ENCODE measurements at places on chromosomes 5 and 9. TPM values are rescaled to one million over a fixed set of nuclear protein-coding genes. Genes with fewer than 3 reads are reported as not detected.
A peak's percentile ranks its signal among the peaks of the same experiment; 100 is the strongest.

DNA sequence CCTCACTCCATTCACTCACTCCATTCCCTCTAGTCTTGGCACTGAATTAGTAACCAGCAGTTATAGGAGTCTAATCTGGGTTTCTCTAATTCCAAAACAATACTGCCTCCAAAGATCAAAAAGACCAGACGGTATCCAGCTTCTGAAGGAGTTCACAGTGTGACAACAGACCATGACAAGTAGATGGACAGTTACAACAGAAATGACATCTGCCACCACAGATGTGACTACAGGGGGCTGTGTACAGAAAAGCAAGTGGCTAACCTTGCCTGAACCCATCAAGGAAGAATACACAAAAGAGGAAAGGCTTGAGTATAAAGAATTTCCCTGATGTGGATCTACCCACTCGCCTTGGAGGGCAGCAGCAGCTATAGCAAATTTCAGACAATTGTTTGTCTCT is 112.4 kb downstream of the ACTL7B start:
- no peaks in the 10 kb centered on the region for H3K4me1 ChIP-seq
- no peak overlapping the region for H3K27ac ChIP-seq
- no peaks in the 10 kb centered on the region for H3K36me3 ChIP-seq
- DNase-seq, result no peak

DNA sequence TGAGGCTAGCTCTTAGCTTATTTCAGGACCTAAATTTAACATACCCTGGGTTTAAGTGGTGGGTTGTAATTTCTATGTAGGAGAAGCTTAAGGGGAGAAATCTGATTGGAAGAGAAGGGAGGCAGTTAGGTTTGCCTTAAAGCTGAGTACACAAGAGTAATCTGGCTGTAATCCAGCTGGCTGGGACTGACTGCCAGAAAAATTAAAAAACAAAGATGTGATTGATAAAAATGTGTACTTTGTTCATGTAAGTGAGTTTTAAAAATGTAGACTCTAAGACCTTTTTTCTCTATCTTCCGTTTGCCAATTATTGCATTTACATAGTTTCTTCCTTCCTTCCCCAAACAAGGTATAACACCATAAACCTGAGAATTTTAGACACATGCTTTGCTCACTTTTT is 17.5 kb upstream of the MSMP start:
- peak overlapping the region; percentile 26 for H3K4me3 ChIP-seq
- peak overlapping the region; percentile 74 for H3K27ac ChIP-seq
- no peaks in the 10 kb centered on the region for H3K36me3 ChIP-seq
- H3K27me3 ChIP-seq, result no peaks in the 10 kb centered on the region

- H3K36me3 ChIP-seq, result peaks cover 17% of the 10 kb centered on the region
- no peak for DNase-seq
- peaks cover 30% of the 10 kb centered on the region for H3K4me1 ChIP-seq
- H3K27ac ChIP-seq, result no peak overlapping the region
- H3K4me3 ChIP-seq, result no peak overlapping the region
- H3K27me3 ChIP-seq, result peaks cover 8% of the 10 kb centered on the region
These were observed 110.2 kb upstream of the LMX1B start for GRCh38 chr9:126503333-126504085.

- H3K27ac ChIP-seq, result no peak overlapping the region
- no peaks in the 10 kb centered on the region for H3K4me1 ChIP-seq
- no peak overlapping the region for H3K4me3 ChIP-seq
- no peaks in the 10 kb centered on the region for H3K27me3 ChIP-seq
These were observed 18.1 kb upstream of the ZNF484 start for GRCh38 chr9:92895812-92896436.

DNA sequence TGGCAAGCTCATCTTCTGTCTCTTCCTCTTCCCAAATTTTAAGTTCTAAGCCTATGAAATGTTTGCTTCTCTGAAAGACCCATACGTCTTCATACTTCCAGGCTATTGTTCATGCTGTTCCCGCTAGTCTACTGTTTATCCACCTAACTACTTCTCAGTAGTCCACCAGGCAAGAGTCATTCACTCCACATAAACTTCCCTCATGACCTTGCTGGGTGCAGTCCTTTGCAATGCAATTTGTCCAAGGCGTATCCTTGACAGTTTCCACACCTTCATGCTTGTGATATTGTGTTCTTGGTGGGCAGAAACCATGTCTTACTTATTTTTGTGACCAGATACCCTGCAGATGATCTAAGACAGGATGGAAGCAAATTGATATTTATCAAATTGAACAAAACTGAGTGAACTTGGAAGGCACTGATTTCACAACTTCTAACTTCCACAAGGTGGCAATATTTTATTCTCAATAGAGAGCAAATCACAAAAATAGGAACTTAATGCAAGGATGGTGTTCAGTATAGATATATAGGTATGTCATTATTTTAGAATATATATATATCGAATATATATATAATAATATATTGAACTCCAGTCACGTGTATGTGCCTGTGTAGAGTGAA is 30.3 kb downstream of the TYRP1 start:
- no peaks in the 10 kb centered on the region for H3K36me3 ChIP-seq
- H3K27me3 ChIP-seq, result no peaks in the 10 kb centered on the region
- no peak for DNase-seq
- peaks cover 8% of the 10 kb centered on the region for H3K4me1 ChIP-seq

DNA sequence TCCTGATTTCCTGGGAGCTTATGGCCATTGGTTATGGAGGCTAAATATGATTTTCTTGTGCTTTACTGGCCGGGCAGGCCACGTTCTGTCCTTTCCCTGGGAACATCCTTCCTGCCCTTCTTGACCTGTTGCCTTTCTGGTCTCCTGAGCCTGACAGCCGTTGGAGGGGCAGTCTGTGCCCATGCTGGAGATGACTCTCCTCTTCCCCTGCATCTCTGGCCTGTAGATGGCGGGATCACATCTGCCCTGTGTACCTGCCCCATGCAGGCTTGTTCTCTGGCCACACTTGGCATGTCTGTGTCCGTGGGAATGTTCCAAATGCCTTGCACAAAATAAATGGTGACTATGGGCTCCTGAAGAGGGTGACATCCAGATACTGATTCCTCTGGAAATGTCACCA is 253.1 kb upstream of the IRX4 start:
- H3K4me1 ChIP-seq, result no peaks in the 10 kb centered on the region
- H3K36me3 ChIP-seq, result no peaks in the 10 kb centered on the region
- no peak overlapping the region for H3K4me3 ChIP-seq
- no peak overlapping the region for H3K27ac ChIP-seq

DNA sequence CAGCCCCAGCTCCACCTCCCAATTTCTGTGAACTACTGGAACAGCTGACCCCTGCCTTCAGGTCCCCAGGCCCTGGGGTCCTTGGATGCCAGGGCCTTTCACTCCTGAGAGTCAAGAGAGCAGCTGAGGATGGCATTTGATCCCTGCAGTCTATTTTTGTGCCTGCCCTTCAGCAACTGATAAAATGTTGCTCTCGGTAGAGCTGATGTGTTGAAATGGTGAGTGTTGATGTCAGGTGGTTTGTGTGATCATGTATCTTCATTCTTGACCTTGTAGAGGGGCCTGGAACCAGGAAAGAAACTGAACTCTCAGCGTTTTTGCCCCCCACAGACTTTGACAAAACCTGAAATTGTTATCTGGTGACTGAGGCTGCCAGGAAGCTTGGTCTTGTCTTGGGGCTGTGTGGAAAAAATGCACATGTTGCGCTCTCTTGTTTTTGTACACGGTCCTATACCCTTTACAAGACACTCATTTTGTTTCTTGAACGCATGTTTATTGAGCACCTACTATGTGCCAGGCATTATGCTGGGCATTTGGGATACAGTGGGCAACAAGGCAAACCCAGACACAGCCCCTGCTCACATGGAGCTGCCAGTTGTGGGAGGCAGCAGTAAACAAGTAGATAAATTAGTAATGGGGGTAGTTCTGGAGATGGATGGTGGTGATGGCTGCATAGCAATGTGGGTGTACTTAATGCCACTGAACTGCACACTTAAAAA is 78.3 kb downstream of the PPARGC1B start:
- H3K4me1 ChIP-seq, result peaks cover 97% of the 10 kb centered on the region
- peak overlapping the region; percentile 94 for H3K27ac ChIP-seq
- H3K27me3 ChIP-seq, result no peaks in the 10 kb centered on the region
- H3K4me3 ChIP-seq, result no peak overlapping the region
- H3K36me3 ChIP-seq, result no peaks in the 10 kb centered on the region
- no peak for DNase-seq

DNA sequence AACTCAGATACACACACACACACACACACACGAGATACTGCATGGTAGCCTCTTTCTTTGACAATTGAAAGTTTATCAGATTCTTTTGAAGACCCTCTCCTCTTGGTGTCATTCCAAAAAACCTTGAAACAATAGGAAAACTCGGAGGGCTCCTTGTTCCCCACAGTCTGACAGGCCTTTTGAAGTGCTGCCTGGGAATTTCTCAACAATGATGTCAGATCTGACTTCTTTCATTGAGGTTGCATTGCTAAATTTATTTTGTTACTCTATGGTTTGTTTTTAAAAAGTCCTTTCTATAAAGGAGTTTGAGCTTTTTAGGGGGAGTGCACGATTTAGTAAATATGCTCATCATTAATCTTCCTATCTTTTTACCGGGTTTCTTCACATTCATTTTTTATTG is 583.9 kb downstream of the SEMA5A start:
- H3K27ac ChIP-seq, result no peak overlapping the region
- H3K36me3 ChIP-seq, result no peaks in the 10 kb centered on the region
- no peak for DNase-seq
- no peak overlapping the region for H3K4me3 ChIP-seq
- no peaks in the 10 kb centered on the region for H3K27me3 ChIP-seq
- H3K4me1 ChIP-seq, result no peaks in the 10 kb centered on the region

DNA sequence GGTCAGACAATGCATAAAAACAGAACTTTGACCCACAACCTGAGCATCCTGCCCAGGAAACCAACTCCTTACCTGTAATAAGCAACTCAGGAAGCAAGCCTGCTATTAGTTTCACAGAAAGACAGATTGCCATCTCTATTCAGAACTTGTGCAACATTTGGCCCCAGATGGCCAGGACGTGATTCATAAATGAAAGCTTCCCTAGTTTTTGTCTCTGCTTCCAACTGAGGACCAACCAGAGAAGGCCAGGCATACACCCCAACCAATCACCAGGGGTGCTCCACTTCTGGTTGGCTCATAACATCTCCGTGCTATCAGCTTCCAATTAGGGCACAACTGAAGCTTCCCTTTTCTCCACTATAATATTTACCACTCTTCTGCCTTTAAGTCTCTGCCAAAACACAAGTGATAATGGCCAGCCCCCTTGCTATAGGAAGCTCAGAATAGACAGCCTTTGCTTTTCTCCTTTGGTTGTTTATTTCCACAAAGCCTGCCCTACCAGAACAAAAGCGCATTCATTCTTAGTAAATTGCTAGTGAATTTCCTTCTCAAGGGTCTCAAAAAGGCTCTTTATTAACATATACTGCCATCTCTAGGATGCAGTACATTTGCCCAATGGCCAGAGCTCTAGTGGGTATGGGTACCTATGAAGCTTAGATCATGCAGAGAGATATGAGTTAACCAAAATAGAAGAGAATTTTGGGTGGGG is 289.7 kb upstream of the DAP start:
- H3K27me3 ChIP-seq, result peaks cover 3% of the 10 kb centered on the region
- no peak for DNase-seq
- H3K4me1 ChIP-seq, result no peaks in the 10 kb centered on the region
- no peak overlapping the region for H3K27ac ChIP-seq

GRCh38 chr9:137727716-137728115 is 108.9 kb downstream of the EHMT1 start:
- no peaks in the 10 kb centered on the region for H3K27me3 ChIP-seq
- peaks cover 10% of the 10 kb centered on the region for H3K4me1 ChIP-seq
- no peak overlapping the region for H3K4me3 ChIP-seq
- no peak for DNase-seq
- H3K27ac ChIP-seq, result no peak overlapping the region
- peaks cover 39% of the 10 kb centered on the region for H3K36me3 ChIP-seq

DNA sequence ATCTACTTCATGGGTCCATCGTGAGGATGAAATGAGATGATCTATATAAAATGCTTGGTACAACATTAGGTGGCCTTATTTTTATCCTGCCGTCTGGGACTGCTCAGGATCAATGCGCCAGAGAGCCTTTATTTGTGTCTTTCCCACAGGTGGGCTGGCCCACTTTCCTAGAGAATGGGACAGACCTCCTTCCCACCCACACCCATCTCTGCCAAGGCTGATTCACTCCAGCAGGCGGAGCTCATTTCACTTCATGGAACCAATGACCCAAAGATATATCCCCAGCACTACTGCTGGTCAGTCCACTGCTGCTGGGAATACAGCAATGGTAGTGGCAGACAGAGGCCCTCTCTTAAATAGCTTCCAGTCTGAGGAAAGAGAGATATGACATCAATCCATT is 35.7 kb downstream of the TGFBI start:
- peak overlapping the region; percentile 56 for H3K27ac ChIP-seq
- peaks cover 23% of the 10 kb centered on the region for H3K4me1 ChIP-seq
- DNase-seq, result no peak
- H3K36me3 ChIP-seq, result peaks cover 36% of the 10 kb centered on the region
- H3K4me3 ChIP-seq, result no peak overlapping the region
- no peaks in the 10 kb centered on the region for H3K27me3 ChIP-seq

GRCh38 chr5:45038366-45038987 is 229.7 kb downstream of the MRPS30 start:
- no peaks in the 10 kb centered on the region for H3K36me3 ChIP-seq
- H3K27ac ChIP-seq, result no peak overlapping the region
- DNase-seq, result no peak
- no peak overlapping the region for H3K4me3 ChIP-seq
- H3K4me1 ChIP-seq, result peaks cover 4% of the 10 kb centered on the region

DNA sequence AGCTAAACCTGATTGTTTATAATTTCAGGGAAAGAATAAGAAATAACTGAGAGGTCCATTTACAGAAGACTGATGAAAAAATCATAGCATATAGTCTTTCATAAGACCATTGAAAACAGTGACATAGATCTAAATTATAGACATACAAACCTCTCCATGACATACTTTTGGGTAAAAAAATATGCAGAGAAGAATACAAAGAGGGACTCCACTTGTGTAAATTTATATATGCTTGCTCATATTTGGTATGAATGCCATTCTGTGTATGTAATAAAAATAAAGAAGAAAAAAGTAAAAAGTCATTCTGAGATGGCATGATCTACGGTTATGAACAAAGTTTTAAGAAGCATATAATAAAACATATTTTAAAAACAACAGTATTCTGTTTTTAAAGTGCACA is 310.7 kb downstream of the ASTN2 start:
- no peak for DNase-seq
- H3K4me3 ChIP-seq, result no peak overlapping the region
- H3K27ac ChIP-seq, result no peak overlapping the region
- no peaks in the 10 kb centered on the region for H3K36me3 ChIP-seq
- no peaks in the 10 kb centered on the region for H3K4me1 ChIP-seq
- no peaks in the 10 kb centered on the region for H3K27me3 ChIP-seq

GRCh38 chr9:95074632-95075031 is 242.9 kb downstream of the FANCC start:
- peaks cover 13% of the 10 kb centered on the region for H3K36me3 ChIP-seq
- H3K4me1 ChIP-seq, result peaks cover 100% of the 10 kb centered on the region
- no peak overlapping the region for H3K4me3 ChIP-seq
- no peak for DNase-seq

Gene CSF1R
- total RNA-seq, result 15.5 TPM

Gene NUDCD2
- total RNA-seq, result 13.0 TPM

Gene SHOC1
- not detected for total RNA-seq

Gene KCTD16
- total RNA-seq, result 0.08 TPM

Gene NRG2
- 3.1 TPM for total RNA-seq

Gene OTP
- total RNA-seq, result not detected

Gene WWC1
- total RNA-seq, result 2.2 TPM

Gene MARCHF3
- total RNA-seq, result 35.7 TPM

Gene STKLD1
- total RNA-seq, result not detected

Gene LCNL1
- 11.7 TPM for total RNA-seq

Gene SNCAIP
- 1.4 TPM for total RNA-seq

Gene CREBRF
- total RNA-seq, result 24.1 TPM

All from left ventricle myocardium inferior (tissue), 1 donor.